ENCODE measurements at places on chromosomes 2 and 18. TPM values are rescaled to one million over a fixed set of nuclear protein-coding genes. Genes with fewer than 3 reads are reported as not detected.

- H3K4me3 ChIP-seq: no peak overlapping the region
- DNase-seq: no peak
- no peaks in the 10 kb centered on the region for H3K4me1 ChIP-seq
These were observed 215.7 kb downstream of the SLC4A10 start for GRCh38 chr2:161839926-161840325.

GRCh38 chr18:1665079-1665478, 760.4 kb downstream of the ADCYAP1 start:
- H3K36me3 ChIP-seq: no peaks in the 10 kb centered on the region
- H3K4me1 ChIP-seq: no peaks in the 10 kb centered on the region
- DNase-seq: no peak
- no peak overlapping the region for H3K4me3 ChIP-seq

DNA sequence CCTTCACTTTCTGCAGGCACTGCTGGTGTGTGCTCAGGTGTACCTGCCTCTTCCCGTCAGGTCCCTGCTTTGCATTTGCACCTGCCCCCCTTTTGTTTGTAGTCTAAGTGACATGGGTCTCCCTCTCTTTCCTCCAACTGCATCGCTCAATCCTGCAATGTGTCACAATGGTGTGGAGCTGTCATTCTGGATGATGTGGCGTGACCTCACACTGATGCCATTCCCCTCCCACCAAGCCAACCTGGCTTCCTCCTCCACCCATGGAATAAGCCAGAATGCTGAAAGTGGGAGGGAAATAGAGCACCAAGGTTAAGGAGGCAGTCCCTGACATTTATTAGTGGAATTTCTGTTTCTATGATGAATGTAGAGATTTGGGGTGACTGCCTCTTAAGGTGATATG, 156.7 kb downstream of the ZBTB7C start:
- no peaks in the 10 kb centered on the region for H3K4me1 ChIP-seq
- H3K36me3 ChIP-seq: no peaks in the 10 kb centered on the region
- H3K27me3 ChIP-seq: no peaks in the 10 kb centered on the region
- no peak for DNase-seq
- H3K27ac ChIP-seq: no peak overlapping the region

Gene DNAH7
- total RNA-seq: not detected

Gene MAP3K19
- not detected for total RNA-seq

Gene MAP2
- 0.16 TPM for total RNA-seq

DNA sequence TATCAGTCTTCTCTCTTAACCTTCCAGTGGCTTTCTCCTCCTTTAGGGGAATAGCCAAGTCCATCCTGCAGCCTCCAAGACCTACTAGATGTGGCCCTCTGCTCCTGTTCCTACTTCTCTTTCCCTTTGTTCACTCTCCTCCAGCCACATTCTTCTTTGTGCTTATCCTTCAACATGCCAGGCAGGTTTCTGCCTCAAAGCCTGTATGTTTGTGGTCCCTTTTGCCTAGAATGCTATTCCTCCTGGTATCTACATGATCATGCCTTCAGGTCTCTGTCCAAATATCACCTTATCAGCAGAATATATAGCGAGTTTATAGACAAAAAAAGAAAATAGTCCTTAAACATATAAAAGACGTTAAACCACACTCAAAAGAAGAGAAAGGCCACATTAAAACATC, 5.5 kb downstream of the LYG2 start:
- no peak overlapping the region for H3K4me3 ChIP-seq
- no peaks in the 10 kb centered on the region for H3K27me3 ChIP-seq
- no peaks in the 10 kb centered on the region for H3K4me1 ChIP-seq
- H3K27ac ChIP-seq: no peak overlapping the region
- DNase-seq: no peak

GRCh38 chr18:7770908-7771307, 203.8 kb downstream of the PTPRM start:
- no peak overlapping the region for H3K27ac ChIP-seq
- DNase-seq: no peak
- H3K4me1 ChIP-seq: no peaks in the 10 kb centered on the region
- H3K36me3 ChIP-seq: no peaks in the 10 kb centered on the region
- no peak overlapping the region for H3K4me3 ChIP-seq

DNA sequence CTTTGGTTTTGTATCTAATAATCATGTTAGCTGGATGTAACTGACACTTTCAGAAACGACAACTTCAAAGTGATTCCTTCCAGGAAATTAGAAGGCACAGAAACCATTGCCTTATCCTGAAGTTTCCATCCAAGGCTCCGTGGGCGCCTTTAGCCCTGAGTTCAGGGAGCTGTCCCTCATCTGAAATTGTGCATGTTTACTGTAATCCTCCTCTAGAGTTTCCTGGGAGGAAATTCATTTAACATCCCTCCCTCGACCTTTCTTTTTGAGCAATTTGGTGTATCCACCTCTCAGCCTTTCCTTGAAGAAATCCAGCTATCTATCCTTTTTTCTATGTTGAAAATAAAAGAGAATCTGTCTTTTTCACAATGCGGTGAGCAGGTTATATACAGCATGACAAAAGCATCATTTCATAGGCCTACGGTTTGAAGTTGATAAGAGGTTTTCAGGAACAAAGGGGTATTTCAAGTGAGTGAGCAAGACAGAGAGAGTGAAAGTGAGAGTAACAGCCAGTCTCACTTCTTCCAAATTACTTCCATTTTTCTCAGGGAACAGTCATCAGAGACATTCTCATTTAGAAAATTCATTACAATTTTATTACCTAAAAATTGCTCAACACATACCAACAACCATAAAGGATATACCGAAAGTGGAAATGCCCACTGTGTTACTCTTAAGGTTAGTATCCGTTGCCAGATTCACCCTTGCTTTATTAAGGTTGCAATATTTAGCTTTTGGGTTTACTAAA, 167.3 kb downstream of the MREG start:
- H3K27ac ChIP-seq: no peak overlapping the region
- no peak for DNase-seq
- H3K27me3 ChIP-seq: peaks cover 3% of the 10 kb centered on the region
- H3K4me1 ChIP-seq: no peaks in the 10 kb centered on the region
- H3K4me3 ChIP-seq: no peak overlapping the region
- H3K36me3 ChIP-seq: no peaks in the 10 kb centered on the region

DNA sequence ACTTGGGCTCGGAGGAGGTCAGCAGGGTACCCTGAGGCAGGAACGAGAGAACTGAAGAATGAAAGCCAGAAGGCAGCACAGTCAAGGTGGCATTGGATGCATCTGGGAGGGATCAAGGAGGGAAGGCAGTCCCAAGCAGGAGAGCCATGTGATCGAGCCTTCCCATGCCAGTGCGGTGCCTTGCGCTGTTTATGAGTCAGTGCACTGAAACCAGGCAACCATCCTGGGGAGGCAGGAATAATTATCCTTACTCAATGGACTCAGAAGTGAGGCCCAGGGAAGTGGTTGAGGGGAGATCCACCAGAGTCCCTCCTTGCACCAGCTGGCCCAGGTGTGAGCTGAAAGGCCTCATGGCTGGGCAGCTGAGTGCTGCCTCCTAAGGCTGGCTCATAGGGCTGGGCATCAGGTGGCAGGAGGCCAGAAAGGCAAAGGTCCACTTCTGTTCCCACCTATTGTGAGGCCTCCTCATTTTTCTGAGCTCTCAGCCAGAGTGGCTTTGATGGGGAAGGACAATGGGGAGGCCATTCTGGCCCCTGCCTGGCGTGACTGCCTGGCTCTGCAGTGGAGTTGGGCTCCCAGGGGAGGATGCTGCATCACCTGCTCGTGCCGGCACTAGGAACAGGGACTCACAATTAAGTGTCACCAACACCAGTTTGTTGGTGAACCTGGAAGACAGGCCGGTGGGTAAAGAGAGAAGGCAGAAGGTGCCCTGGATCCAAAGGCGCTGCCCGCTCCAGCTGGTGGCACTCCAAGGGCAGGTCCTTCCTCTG, 82.3 kb downstream of the TFCP2L1 start:
- no peak overlapping the region for H3K27ac ChIP-seq
- no peaks in the 10 kb centered on the region for H3K4me1 ChIP-seq
- H3K27me3 ChIP-seq: no peaks in the 10 kb centered on the region
- H3K4me3 ChIP-seq: no peak overlapping the region
- DNase-seq: no peak

GRCh38 chr2:177338177-177338721, 54.3 kb upstream of the AGPS start:
- H3K4me1 ChIP-seq: no peaks in the 10 kb centered on the region
- no peak for DNase-seq
- no peak overlapping the region for H3K27ac ChIP-seq
- no peak overlapping the region for H3K4me3 ChIP-seq
- H3K27me3 ChIP-seq: no peaks in the 10 kb centered on the region
- no peaks in the 10 kb centered on the region for H3K36me3 ChIP-seq

DNA sequence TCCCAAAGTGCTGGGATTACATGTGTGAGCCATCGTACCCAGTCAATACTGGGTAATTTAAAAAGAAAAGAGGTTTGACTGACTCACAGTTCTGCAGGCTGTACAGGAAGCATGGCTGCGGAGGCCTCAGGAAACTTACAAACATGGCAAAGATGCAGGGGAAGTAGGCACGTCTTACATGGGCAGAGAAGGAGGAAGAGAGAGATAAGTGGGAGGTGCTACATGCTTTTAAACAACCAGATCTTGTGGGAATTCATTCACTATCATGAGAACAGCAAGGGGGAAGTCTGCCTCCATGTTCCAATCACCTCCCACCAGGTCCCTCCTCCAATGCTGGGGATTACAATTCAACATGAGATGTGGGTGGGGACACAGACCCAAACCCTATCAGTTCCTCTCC, 192.5 kb downstream of the ATAD2B start:
- H3K27ac ChIP-seq: no peak overlapping the region
- no peak overlapping the region for H3K4me3 ChIP-seq
- no peak for DNase-seq

DNA sequence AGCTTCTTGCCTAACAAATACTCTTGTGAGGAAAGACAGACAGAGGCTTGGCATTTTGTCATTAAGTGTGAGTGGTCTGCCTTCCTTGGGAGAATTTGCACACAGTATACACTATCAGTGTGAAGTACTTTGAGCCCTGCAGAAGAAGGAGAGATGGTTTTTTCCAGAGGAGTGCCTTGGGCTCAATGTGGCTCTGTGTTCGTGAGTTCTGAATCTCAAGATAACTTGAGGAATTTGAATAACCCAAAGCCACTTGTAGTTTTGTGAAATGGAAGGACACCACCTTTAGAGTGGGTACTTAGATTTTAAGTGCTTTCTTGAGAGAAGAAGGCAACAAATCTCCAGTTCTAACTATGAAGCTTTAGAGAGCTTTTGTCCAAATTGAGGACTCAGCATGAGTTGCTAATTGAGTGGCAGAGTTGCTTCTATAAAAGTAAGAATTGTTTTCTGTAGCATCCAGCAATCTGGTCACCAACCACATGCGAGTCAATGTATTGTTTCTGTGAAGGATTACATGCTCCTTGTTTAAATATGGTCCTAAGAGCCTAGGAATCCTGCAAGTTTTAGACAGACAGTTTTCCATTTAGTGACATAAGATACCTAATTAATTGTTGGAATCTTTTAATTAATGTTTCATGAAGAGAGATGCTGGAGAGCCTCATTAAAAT, 68.3 kb downstream of the BABAM2 start:
- DNase-seq: no peak
- H3K4me1 ChIP-seq: peaks cover 22% of the 10 kb centered on the region

GRCh38 chr2:24577481-24577880, 86.4 kb downstream of the NCOA1 start:
- no peaks in the 10 kb centered on the region for H3K4me1 ChIP-seq
- no peaks in the 10 kb centered on the region for H3K27me3 ChIP-seq
- no peaks in the 10 kb centered on the region for H3K36me3 ChIP-seq

GRCh38 chr18:34809451-34810072, 99.5 kb downstream of the DTNA start:
- DNase-seq: no peak
- H3K36me3 ChIP-seq: no peaks in the 10 kb centered on the region
- no peak overlapping the region for H3K27ac ChIP-seq
- H3K27me3 ChIP-seq: no peaks in the 10 kb centered on the region

DNA sequence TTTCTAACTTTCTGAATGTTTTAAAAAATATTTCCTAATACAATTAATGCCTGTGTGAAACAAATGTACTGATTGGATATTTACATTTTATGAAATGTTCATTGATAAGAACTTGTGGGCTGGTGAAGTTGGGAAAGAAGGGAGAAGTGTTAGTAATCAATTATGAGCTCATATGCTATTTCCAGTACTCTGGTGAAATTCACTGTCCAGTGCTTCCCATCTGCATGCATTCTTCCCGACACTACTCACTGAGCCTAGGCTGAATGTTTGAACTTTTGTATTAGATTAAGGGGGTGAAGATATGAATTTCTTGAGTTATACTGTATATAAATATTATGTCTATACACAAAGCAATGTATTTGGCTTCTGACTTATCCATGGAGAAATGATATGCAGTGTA, 36.0 kb downstream of the SKA1 start:
- no peaks in the 10 kb centered on the region for H3K27me3 ChIP-seq
- H3K4me1 ChIP-seq: no peaks in the 10 kb centered on the region
- DNase-seq: no peak
- no peak overlapping the region for H3K27ac ChIP-seq

DNA sequence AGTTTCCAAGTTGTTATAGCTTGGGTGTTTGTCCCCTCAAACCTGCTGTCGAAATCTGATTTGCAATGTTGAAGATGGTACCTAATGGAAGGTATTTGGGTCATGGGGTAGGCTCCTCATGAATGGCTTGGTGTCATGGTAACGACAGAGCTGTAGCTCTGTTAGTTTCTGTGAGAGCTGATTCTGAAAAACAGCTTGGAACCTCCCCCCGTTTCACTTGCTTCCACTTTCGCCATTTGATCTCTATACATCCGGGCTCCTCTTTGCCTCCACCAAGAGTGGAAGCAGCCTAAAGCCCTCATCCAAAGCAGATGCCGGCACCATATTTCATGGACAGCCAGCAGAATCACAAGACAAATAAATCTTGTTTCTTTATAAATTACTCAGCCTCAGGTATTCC, 1035.1 kb upstream of the SLC39A10 start:
- H3K4me3 ChIP-seq: no peak overlapping the region
- H3K27me3 ChIP-seq: no peaks in the 10 kb centered on the region
- H3K4me1 ChIP-seq: no peaks in the 10 kb centered on the region
- no peaks in the 10 kb centered on the region for H3K36me3 ChIP-seq

DNA sequence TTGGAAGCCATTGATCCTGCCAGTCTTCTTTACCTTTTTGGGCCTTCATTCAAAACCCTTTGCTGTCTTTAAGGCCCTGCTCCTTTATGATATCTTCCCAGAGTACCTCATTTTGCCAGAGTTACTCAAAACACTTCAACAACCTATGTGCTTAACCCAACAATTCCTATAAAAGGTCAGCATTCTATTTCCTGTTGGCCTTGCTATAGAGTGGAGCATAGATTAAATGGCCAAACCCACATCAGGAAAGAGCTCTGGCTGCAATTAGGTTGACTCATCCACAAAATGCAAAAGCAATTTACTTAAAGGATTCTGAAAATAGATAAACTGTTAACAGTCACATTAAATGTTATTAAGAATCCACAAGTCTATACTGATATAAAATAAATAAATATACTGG, 21.2 kb downstream of the MRPL33 start:
- H3K4me1 ChIP-seq: no peaks in the 10 kb centered on the region
- no peak for DNase-seq

Gene SCG2
- total RNA-seq: not detected
